ENCODE measurements at places on chromosomes 4 and X.

DNA sequence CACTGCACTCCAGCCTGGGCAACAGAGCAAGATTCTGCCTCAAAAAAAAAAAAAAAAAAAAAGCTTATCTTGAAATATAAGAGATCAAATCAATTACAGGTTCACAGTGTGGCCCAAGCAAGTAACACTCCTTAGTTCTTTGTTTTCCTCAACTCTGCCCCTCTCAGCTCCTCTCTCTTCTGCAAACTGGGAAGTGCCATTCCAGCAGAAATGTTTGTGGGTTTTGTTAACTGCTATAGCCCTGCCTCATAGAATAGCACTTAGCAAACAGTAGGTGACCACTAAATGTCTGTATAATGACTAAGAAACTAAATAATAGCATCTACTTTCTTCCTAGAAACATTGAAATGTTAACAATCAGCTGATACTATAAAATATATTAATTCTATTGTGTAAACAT is 160.0 kb upstream of the NAP1L5 start:
- DNase-seq: no peak

DNA sequence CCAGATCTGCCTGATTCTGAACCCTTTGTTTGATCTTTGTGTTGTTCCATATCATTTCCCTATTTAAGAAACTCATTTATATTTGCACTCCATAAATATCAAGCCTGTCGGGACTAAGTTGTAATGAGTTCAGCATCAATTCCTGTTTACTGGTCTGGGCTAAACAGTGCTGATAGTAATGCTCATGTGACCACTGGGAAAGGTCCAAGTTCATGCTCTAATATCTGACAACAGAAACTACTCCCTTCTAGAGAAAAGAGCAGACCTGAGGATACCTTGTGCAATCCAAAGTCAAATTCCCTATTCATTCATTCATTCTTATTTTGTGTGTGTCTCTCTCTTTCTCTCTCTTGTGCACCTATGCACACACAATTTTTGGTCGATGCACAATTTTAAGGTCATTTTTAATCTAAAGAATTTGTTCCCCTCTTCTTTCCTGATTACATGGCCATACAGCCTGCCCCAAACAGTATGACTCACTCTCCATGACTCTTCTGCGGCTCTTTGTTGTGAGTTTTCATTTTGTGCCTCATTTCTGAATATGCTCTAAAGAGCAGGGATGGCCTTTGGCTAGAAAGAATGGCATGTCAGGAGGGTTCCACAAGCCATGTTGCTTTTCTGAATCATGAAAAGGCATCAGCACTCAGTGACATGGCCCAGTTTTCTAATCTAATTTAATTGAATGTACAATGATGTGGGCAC is 664.3 kb downstream of the RPA4 start:
- no peak for DNase-seq

- no peak for DNase-seq
Measured at GRCh38 chr4:27775156-27775555, 914.5 kb downstream of the STIM2 start.

DNA sequence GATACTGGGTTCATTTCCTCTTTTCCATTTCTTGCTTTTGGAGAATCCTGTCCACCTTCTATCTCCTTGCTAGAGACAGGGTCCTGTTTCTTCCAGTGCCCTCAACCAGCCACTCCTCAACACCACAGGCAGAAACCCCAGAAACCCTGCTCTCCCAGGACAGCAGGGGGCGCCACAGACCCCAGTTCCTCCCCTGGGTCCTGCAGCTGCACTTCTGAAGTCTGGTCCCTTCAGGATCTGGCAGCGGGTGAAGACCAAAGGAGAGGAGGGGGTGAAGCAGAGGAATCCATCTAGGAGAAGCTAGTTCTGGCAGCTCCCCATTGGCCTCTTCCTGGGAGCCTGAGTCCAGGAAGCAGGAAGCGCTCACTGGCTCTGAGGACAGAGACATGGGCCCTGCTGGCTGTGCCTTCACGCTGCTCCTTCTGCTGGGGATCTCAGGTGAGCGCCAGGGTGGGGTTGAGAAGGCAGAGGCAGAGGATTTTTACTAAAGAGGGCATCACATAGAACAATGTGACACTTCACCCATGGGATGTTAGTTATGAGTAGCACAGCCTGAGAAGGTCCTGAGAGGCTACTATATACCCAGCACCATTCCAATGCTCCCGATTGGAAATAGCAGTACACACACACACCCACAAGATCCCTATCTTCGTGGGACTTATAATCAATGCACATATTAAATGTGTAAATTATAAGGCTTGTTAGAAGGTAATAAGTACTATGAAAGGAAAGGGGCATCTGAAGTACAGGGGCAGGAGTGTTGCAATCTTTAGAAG is at the start of gene PRSS48:
TSS of gene PRSS48 (plus strand) at position 375 of the 776 bp plus-strand sequence. CDS start at position 387, 12 bp downstream.
- DNase-seq: no peak

- DNase-seq: no peak
Measured at GRCh38 chrX:49183701-49184281, 2.4 kb downstream of the PRICKLE3 start.

DNA sequence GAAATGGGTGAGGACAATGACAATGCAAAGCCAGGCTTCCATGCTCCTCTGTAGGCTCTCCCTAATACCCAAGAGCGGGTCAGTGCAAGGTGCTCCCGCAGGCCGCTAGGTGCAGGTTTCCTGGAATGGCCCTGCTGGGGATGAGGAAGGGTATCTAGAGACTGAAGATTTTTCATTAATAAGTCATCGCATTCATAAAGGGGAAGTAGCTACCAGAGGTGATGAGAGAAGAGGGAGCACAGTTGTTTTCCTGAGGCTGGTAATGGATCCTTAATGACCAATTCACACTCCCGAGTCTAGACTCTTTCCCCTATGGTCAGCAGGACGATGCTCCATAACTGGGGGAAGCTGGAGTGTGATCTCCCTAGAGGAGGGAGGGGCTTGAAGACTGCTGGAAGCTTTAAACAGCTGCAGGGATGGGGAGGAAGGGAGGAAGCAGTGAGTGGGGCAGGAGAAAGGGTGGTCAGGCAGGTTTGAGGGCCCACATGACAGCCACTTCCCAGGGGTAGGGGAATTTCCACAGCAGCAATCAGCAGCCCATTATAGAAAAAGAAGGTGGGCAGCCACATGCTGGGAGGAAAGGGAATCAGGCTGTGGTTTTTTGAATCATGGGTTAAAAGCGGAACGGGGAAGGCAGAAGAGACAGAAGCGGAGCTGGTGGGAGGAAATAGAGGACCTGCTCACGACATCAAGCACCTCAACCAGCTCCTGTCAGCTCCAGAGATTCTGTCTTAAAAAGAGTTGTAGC is 10.2 kb upstream of the ATP6AP2 start:
- DNase-seq: no peak

- no peak for DNase-seq
Measured at GRCh38 chr4:175584901-175585300, 227.2 kb downstream of the GPM6A start.

DNA sequence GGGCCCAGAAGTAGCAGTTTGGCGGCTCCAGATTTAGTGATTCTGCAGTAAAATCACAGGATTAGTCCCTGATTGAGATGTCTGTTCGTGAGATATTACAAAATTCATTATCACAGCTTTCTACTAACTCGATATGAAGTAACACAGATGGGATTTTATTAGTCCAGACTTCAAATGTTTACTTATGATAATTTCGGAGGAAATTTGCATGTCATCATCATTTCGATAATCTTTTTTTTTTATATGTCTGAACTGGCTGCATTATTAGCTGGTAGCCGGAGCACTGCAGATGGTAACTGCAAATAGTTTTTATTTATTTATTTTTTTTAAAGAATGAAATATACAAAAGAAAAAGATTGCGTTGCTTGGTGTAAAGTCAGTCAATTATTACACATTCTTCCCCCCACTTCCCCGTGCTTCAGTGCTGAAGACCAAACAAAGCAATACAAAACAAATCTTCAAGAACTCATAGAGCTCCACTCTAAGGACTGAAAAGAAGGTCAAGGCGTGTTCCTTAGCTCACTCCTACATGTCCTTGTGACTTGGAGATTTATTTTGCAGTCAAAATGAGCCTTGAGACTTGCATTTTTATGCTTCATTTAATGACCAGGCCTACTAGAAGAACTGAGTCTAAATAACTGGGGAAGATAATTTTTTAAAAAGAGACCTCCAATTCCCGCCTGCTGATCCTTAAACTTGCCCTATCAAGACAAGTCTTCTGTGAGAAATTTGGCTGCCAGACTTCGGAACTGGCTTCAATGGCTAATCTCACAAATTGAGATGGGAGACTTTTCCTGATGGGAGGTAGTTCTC is 11.7 kb upstream of the PITX2 start:
- no peak for DNase-seq

DNA sequence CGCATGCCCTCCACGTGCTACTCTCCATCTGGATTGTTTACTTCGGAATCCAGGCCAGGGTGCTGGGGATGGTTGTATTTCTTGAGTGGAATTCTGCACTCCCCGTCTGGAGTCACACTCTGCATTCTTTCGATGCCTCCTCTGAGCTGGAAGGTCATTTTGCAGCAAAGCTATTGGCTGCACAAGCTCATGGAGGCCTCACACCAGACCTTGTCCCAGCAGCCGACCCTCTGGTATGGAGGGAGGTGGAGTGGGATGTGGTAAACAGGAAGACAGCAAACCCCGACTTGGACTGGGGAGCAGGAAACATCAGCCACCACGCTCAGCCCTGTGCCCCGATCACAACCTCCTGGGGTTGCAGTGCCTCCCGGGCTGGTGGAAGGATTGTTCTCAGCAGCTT is 225.3 kb upstream of the LNX1 start:
- no peak for DNase-seq

DNA sequence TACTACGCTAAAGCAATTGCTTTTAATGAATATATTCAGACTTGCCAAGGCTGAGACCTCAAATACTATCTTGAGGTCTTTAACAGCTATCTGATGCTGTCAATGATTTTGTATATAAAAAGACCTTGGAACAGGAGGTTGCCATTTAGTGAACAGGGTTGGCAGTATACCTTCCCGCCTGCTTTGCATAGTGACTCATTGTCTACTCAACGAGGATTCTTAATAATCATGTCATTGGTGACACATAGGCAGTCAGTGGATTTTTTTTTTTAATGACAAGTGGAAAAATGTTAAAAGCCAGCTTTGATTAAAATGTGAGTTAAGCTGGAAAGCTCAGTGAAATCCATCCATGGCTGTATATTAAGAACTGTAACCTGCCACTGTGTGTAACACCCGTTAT is 164.0 kb downstream of the ASMT start:
- DNase-seq: no peak

DNA sequence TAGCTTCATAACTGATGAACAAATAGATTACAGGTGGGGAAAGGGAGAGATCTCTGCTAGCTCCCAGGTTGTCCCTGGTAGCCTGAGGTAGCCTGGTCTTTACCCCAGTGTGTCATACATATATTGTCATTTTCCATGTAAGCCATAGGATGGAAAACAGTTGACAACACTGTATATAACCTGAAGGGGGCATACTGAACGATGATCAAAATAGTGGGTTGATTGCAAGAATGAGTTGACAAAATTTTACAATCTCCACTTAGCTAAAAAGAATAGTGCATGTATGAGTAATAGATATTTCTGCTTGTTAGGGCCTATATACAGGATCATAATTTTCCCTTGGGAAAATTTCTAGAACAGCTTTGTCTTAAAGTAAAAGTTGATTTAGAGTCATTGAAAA is 304.1 kb upstream of the HAND2 start:
- DNase-seq: no peak

- DNase-seq: no peak
Measured at GRCh38 chr4:141210168-141210567, 10.5 kb upstream of the ZNF330 start.

DNA sequence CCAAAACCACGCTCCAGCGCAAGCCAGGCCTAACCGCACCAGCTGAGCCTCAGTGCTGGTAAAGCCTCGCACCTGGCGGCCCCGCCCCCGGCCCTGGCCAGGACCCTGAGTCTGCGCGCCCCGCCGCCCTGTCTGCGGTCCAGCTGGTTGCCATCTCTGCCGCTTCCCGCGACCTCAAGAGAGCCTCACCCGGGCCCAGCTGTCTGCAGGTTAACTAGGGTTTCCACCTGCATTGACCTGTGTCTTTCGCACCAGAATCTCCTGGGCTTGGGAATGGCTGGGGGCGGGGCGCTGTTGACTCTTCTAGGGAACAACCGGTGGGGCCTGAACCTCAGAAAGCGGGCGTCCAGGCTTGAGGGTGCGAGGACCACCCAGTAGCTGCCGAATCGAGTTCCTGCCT is 207.7 kb upstream of the PRPS2 start:
- no peak for DNase-seq

- DNase-seq: no peak
Measured at GRCh38 chrX:48472225-48472624, 2.2 kb upstream of the SLC38A5 start.

GRCh38 chr4:169014586-169014985 is 4.5 kb upstream of the CBR4 start:
- no peak for DNase-seq

- no peak for DNase-seq
Measured at GRCh38 chr4:865572-865971, 39.6 kb upstream of the CPLX1 start.

DNA sequence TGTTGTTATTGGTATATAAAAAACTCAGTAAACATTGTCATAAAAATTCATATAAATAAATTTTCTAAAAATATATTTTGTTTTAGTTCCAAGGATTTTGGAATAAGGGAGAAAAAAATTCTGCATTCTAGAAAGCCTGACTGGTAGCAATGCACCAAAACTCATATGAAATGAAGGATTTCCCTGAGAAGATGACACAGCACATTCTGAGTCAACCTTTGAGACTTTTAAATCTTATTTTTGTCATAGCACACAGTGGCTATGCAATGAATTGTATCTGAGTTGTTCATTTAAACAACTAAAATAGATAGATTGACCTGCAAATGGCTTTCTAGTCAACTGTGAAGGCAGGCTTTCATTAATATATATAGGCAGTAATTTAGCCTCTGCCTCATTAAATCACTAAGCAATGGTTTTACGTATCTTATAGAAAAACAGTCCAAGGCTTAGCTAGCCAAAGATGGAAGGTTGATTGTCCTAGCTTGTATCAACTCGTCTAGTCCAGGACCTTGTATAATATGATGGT is 239.1 kb upstream of the NEIL3 start:
- DNase-seq: no peak

- no peak for DNase-seq
Measured at GRCh38 chr4:6478546-6479220, 6.3 kb upstream of the PPP2R2C start.

DNA sequence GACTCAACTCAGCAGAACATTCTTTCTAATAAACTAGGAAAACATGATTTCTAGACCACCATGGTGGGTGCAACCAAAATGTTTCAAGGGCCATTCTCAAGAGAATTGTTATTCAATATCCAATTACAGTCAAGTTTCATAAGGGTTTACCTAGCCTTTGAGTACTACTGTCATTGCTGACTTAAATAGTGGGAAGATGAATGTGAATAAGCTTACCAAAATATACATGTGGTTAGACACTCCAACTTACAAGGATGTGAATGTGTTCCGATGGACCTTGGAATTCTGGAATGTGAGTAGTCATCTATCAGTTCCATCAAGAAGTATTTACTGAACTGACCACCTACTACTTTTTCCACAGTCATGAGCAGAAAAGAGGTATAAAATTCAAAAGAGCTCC is 16.9 kb downstream of the SH3RF1 start:
- DNase-seq: no peak

GRCh38 chr4:164012396-164013027 is 518.0 kb downstream of the TMA16 start:
- no peak for DNase-seq

- no peak for DNase-seq
Measured at GRCh38 chr4:15402974-15403373, 24.9 kb upstream of the C1QTNF7 start.
